ENCODE measurements at places on chromosomes 12 and 14. TPM values are rescaled to one million over a fixed set of nuclear protein-coding genes. Genes with fewer than 3 reads are reported as not detected.

GRCh38 chr14:51552275-51552674 is 99.4 kb upstream of the FRMD6 start:
- no peak for DNase-seq

GRCh38 chr14:63091394-63091996 is 46.2 kb upstream of the KCNH5 start:
- DNase-seq: no peak

DNA sequence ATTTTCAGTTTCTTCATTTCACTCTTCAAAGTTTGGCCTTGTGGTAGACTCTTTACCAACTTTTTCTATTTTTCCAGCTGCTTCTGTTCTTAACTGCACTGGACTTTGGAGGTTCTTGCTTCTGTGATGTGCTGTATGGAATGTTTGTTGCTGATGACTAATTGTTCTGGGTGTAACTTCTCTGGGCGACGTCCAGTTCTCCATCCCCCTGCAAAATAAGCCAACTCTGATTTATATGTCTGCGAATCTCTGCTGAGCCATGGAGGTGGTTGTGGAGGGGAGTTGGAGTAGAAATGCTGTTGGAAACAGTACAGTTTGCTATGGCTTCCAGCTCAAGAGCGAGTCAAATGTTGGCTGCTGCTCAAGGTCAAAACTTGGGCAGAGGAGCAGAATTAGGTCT is 113.9 kb upstream of the DYRK2 start:
- no peak for DNase-seq

- no peak for DNase-seq
Measured at GRCh38 chr12:47591795-47592194, 114.0 kb downstream of the RPAP3 start.

DNA sequence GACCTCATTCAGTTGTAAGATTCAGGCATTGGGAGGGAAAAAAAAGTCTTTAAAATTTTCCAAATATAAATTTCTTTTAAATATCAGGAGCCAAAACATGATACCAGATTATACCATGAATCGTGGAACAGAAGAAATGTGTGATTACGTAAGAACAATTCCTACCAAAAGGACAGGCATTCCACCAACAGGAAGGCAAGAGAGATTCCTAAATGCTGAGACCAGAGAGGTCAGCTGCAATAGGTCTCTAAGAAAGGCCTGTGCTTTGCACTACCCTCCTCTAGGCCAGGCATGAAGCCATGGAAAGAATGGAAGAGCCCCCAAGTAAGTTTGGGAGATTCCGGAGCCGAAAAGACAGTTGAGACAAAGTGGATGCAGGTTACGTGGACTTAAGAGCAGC is 83.7 kb downstream of the PTGER2 start:
- no peak for DNase-seq

Gene TUNAR
- not detected for total RNA-seq

Gene KLRK1
- not detected for total RNA-seq

Gene RIMKLB
- 0.37 TPM for total RNA-seq

All from G401 (cell line).